Fibroblast of the conjunctiva (primary cell): ENCODE measurements at places on chromosomes 7 and 10.

- DNase-seq, result no peak
Observed at GRCh38 chr10:78648256-78648860, 420.4 kb upstream of the ZMIZ1 start.

DNA sequence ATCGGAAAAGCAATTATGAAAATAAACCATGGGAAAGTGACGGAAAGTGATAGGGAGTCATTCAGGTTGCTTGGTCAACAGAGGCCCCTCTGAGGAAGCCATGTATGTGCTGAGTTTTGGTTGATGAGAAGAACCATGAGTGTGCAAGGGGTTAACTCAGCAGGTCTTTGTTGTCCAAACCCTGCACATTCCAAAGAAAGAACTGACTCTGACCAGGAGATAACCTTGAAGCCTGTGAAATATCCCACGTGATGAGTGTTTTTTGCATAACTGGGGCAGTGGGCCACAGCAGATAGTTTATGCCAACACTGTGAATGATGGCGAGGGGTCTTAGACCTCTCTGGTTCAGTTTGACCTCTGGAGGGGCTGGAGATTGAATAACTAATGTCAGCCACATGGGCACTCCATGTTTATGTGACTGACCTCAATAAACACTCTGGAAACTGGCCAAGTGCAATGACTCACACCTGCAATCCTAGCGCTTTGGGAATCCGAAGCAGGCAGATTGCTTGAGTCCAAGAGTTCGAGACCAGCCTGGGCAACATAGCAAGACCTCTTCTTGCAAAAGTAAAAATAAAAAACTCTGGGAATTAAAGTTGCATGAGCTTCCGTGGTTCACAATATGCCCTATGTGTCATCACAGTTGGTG is 154.0 kb upstream of the FOXK1 start:
- no peak for DNase-seq

DNA sequence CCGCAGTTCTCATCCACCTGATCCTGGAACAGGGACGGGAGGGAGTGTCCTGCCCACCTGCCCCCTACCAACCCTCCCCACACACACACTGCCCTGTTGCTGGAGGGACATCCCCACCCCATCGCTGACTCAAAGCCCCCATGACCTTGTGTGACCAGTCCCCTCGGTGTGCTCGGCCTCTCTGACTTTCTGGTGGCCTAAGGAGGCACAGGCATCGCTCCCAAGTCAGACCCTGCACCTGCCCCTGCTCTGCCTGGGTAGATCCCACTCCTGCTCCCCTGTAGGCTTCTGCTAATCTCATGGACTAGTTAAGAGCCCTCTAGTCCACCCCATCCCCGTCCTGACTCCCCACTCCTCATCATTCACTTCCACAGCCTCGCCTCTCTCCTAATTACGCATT is 58.8 kb upstream of the DOCK1 start:
- DNase-seq, result no peak

- DNase-seq, result no peak
Observed at GRCh38 chr10:17984056-17984455, 32.3 kb downstream of the SLC39A12 start.

- DNase-seq, result no peak
Observed at GRCh38 chr7:47792521-47793121, 155.6 kb downstream of the PKD1L1 start.

DNA sequence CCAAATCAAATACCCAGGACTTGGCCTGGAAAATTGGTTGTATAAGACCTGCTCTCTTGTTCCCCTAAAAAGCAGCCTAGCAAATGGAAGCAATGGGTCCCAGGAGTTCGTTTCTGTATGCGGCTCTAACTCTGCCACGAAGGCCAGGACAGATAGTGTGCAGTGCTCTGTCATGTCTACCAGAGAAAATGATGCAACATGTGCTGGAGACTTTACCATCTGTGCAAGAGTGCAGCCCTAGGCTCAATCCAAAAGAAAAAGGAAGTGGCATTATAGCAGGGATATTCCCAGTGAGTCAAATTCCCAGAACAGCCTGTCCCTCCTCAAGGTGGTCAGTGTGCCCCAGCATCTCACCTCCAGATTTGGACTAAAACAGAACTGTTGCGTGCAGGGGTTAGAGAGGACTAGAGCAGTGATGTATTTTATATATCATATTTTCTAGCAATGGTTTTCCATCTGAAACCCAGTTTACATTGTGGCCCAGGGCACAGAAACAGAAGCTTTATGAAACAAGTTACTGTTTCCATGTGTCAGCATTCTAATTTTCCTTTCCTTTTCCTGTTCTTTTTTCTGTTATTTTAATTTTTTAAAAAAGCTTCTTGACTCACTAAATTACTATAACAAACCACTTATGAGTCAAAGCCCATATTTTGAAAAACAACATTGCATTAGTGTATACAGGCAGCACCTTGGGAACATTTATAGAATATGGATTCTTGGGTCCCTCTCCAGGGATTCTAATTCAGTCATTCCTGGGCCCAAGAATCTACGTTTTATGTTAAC is 311.2 kb downstream of the RNLS start:
- no peak for DNase-seq

DNA sequence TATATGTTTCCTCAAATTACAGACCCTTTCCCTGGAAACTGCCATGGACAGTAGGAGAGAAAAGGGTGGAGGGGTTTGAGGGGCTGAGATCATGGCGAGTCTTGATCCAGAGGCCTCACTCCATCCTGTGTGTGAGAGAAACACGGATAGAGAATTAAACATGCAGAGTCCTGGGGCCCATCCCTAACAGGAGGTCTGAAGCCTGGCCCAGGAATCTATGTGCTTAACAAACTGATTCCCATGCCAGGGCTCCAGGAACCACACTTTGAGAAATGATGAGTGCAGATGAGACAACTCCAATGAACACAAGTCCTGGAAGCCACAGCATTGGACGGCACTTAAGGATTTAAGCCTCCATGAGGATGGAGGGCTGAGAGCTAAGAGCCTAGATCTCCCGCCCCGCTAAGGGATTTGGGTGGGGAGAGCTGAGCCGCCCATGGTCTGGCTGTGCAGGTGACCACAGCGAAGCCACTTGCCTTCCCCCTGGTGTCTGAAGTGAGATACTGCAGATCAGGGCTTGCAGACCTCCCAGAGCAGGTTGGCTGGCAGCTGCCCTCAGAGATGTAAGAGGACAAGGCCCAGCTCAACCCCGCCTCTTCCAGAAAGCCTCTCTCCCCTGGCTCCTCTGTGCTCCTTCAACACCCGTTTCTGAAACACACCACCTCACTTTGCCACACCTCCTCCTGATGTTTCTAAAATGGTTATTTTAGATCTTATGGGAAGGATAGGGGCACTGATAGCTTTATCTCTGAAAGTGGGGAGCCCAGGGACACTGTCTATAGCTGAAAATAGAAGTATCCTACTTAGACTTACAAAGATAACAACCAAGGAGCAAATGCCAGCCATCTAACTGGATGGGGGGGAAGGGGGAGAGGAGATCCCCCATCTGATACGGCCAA is 24.8 kb upstream of the EIF5AL1 start:
- DNase-seq, result peak; percentile 60

DNA sequence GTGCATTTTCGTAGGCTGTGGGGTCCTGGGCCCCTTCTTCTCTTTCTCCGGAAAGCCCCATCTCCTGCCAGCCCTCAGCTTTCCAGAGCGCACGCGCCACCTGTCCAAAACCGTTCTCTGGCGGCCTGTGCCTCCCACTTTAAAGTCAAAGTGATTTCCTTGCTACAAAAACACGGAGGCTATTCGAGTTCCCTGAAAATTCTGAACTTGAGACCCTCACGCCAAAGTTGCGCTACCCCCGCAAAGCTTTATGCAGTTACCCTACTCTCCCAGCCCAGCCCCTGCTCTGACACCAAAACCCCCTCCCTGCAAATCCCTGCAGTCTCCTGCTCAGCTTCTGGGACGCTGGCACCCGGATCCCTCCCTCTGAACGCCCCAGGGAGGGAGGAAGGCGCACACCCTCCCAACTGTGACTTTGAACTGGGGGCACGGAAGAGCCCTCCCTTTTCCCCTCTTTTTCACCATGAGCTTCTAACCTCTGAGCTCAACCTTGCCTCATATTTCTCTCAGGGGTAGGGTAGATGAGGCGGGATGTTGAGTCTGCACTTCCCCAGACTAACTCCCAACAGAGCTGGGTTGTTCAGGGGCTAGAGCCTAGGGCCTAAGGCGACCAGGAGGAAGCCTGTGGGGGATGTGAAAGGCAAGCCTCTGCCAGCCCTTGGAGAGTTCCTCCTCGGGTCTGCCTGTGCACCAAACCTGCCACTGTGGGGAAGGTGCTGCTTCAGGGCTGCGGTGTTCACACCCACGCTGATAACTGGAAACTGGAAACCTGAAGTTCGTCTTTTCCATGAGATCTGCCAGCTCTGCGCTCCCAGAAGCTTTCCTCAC is 2.7 kb upstream of the PAX4 start:
- no peak for DNase-seq

- no peak for DNase-seq
Observed at GRCh38 chr10:75994357-75995040, 563.1 kb downstream of the LRMDA start.

GRCh38 chr7:97026715-97027426 is 2.2 kb upstream of the DLX5 start:
- no peak for DNase-seq

GRCh38 chr10:89029785-89030437 is 39.3 kb downstream of the FAS start:
- DNase-seq, result peak; percentile 81

GRCh38 chr7:157271315-157271990 is 65.4 kb upstream of the DNAJB6 start:
- DNase-seq, result no peak

DNA sequence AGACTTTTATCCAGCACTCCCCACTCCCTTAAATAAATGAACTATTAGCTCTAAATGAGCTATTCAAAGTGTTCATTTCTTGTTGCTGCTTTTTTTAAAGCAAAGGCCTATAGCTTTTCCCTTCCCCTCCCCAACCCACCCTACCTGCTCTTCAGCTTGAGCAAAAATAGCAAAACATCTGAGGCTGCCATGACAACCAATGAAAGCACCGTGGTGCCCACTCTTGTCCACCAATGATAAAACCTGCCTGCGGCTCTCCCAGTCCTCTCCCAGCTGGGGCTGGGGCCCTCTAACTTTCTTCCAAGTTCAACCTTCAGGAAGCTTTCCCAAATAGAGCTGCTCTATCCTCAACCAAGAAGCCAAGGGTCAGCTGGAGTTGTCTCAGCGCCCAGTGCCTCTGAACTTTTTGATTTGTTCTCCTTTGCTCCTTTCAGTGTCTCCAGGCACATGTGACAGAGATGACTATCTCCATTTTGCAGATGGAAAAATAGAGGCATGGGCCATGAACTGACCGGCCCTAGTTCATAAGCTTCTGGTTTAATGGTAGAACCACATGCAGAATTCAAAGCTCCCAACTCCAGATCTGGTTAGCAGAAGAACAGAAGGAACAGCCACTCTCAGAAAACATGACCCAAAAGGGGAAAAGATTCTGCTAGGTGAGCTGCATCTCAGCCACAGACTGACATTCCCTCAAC is 47.7 kb downstream of the PIK3AP1 start:
- DNase-seq, result no peak

- DNase-seq, result no peak
Observed at GRCh38 chr10:86245015-86245394, 121.6 kb downstream of the GRID1 start.

DNA sequence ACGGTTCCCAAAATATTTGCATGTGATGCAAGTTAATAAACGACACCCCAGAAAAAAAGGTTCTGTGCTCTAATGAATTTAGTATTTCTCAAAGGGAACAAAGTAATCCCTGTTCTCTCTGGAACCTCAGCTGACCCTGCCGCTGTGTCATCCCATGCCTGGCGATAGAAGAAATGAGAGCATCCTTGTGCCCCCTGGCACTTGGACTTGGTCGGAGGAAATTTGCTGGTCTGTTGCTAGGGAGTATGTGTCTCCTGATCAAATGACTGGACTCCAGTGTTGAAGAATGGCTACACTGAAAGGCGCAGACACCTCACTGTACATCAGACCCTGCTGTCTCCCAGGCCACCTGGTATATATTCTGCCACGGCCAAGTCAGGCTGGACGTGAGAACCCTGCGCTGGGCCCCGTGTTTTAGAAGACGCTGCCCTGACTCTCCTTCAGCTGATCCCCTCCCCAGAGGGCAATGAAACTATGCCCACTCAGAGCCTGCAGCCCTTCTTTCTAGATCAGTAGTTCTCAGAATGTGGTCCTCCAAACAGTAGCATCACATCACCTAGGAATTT is 67.2 kb downstream of the THNSL1 start:
- no peak for DNase-seq

GRCh38 chr10:129839285-129840195 is 124.5 kb downstream of the EBF3 start:
- DNase-seq, result no peak

- DNase-seq, result no peak
Observed at GRCh38 chr10:5723692-5724091, 39.1 kb downstream of the TASOR2 start.

GRCh38 chr7:90869335-90869734 is 273.2 kb downstream of the CDK14 start:
- no peak for DNase-seq

- DNase-seq, result no peak
Observed at GRCh38 chr7:103387242-103387641, 39.8 kb downstream of the PSMC2 start.

- no peak for DNase-seq
Observed at GRCh38 chr10:101789686-101790085, 6.4 kb upstream of the NPM3 start.

DNA sequence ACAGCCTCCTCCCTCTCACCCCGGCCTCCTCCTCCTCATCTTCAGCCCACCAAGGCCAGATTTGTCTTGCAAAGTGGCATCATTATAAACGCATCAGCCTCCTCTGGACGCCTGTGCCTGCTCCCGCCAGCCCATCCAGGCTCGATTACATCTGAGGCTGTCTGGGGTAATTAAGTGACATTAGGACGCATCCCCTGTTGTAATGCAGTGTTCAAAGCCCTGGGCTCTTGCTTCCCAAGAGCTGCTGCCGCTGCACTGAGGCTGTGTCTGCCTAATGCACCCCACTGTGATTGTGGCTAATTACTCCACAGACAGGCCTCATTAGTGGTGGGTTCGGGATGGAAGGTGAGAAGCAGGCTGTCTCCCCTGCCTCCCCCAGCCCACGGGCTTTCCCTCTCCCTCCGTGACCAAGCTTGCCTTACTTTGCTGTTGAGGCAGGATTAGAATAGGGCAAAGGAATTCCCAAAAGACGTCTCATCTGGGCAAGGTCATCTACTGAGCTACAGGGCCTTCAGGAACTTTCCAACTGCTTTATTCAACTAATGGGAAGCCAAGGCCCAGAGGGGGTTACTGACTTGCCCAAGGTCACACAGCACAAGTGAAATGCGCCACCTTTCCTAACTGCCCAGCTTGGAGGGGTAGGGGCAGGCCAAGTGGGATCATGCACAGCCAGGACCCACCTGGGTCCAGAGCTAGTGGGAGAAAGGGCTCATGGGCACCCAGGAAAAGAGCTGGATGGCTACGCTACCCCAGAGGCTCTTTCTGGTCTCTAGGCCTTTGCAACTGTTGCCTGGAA is 66.2 kb upstream of the PCBD1 start:
- DNase-seq, result no peak
